ENCODE measurements at places on chromosomes 1 and 21.

DNA sequence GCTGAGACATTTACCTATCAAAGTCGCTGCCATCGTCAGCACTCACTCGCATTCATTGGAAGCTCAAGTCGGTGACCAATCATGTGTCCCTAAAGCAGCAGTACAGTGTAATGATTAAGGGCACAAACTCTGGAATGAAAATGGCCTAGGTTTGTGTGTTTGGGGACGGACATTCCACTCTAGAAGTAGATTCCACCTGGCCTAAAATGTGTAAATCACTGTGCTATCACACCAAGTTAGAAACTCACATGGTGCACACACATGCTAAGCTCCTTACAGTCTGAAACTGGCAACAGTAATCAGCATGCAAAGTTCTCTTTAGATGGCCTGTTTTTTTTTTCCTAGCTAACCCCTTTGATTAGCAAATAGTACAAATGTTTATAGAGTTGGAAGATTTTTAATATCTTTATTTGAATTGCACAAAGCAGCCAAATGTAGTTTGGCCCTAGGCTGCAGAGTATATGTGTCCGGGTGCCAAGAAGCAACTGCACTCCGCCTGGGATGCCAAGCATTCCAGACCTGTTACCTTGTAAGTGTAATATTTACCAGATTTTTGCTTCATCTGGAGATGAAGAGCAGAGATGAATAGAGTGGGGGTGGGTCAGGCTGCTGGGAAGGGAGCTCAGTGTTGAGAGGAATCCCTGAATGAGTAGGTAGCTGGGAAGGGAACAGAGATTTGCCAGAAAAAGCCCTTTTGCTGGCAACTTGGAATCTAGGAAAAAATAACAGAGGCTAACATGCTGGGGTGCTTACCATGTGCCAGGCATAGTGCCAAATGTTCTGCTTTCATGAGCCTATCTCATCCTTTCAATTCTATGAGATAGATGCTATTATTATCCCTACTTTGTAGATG is 35.2 kb downstream of the TGFB2 start:
- DNase-seq: no peak

GRCh38 chr1:191886977-191887376 is 271.3 kb upstream of the RGS18 start:
- DNase-seq: no peak

GRCh38 chr21:28832013-28832714 is 160.5 kb downstream of the LTN1 start:
- no peak for DNase-seq

DNA sequence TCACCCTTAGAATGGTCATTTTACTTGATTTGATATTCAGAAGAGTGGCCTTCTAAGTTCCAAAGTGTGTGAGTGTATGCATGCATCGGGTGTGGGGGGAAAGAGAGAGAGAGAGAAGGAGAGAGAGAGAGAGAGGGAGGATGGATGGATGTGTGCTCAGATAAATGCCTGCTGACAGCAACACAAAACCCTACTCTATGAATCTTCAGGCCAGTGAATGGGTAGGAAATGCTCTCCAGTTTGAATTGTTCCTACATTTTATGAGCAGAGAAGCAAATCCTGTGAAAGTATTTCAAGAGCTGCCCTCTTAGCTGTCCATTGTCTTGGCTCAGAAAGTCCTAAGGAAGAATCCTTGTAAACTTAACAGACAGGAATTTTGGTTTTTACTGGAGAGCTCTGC is 7.4 kb downstream of the JAM2 start:
- DNase-seq: no peak

DNA sequence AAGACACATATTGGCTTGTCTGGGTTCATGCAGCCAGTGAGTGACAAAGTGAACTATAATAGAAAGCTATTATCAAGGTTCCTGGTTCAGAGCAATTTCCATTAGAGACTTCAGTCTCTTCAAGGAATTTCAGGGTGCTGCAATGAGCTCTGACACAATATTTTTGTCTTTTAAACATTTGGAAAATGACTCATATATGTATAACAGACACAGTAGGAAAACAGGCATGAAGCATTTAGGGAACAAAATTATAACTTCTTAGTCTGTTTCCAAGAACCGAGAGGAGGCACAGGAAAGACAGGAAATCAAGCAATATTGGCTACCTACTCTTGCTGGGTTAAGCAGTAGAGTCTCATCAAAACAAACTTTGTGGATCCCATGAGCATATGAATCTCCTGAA is 170.4 kb downstream of the PTPRC start:
- DNase-seq: no peak

DNA sequence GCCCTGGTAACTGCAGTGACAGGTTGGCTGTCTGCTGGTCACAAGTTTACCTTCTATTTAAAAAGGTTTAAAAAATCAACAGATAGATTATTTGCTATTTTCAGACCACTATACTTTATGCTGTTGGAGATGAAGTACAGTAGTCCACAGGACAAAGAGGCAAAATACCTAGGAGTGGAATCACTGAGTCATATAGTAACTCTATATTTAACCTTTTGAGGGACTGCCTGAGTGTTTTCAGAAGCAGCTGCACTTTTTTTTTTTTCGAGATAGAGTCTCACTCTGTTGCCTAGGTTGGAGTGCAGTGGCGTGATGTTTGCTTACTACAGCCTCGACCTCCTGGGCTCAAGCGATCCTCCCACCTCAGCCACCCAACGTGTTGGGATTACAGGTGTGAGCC is 11.7 kb downstream of the CNIH4 start:
- DNase-seq: no peak

DNA sequence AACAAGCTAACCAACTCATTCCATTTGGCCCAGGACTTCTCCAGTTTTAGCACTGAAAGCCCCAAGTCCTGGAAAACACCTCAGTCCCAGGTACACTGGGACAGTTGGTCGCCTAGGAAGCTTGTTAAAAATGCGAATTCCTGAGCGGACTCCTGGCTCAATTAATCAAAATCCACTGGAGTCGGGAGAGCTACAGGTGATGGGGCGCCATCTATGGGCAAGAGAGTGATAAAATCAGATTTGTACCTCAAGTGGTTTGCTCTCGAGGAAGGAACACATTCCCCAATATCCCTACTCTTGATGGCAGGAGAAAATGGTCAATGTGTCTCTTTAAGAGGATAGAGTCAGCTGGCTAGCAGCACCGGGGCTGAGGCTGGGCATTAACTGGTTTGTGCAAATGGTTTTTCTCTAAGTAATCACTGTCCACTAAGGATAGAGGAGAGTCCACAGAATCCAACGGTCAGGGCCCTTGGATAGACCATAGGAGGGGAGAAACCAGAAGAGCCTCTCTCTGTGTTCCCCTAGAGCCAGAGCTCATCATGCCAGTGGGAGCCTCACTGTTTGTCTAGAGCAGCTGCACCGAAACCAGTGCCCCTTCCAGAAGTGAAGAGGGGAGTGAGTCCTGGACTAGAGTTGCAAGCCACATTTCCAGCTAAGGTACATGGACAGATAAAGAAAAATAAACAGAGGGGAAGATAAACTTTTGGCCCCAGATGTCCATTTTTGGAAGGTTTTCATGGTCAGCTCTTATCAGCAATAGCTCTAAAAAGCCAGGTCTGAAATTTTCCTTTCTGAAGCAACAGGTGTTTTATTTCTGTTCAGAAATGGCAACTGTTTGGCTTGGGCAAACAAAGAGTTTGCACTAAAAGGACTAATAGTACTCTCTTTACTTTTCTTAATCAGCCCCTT is 148.5 kb downstream of the TENT5C start:
- DNase-seq: peak; percentile 48

GRCh38 chr1:2978691-2979190 is 42.5 kb upstream of the ACTRT2 start:
- DNase-seq: no peak

DNA sequence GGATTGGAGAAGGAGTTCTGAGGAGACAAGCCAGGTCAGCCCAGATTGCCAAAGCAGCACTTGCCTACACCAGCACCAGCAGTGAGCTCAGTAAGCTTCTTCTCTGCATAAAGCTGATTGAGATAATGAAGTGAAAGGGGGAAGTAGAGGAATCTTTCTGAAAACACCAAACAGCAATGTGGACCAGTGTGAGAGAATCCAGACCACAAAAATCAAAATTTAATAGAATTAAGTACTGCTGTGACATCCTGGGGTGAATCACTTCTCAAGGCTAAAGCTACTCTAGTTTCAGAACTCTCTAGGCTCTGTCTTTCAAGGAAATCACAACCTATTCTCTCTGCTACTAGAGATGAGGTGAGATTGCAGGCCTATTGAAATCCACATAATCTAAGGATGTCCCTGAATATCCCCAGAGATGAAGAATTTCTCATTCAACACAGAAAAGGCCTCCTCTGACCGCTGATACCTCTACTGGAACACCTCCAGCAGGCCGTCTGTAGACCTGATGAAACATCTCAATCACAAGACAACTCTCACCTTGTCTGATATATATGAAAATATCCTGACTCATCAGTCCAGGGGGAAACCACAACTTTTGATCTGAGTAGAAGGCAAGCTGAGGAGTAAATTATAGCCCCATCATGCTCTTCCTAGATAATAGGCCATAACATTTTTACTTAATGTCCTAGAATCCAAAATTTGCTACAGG is at the start of gene FCRL4:
TSS of gene FCRL4 (minus strand) at position 127 of the 709 bp plus-strand sequence. CDS start 141 bp downstream, outside the sequence.
- DNase-seq: no peak

DNA sequence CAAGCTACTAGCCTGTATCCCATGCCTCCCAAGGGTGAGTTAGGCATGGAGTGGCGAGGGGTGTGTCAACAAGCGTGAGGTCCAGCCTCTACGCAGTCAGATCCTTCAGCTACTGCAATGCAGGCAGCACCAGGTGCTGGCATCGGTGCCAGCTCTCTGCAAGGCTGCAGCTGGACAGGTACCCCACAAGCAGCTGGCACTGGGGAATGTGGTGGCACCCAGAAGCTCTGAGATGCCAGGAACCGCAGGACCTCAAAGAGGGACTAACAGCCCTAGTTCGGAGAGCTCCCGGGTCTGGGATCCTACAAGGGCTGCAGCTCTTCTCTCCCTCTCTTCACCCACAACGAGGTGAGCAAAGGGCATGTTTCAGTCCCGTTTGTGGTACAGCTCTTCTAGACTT is 974.5 kb downstream of the LTN1 start:
- DNase-seq: no peak

DNA sequence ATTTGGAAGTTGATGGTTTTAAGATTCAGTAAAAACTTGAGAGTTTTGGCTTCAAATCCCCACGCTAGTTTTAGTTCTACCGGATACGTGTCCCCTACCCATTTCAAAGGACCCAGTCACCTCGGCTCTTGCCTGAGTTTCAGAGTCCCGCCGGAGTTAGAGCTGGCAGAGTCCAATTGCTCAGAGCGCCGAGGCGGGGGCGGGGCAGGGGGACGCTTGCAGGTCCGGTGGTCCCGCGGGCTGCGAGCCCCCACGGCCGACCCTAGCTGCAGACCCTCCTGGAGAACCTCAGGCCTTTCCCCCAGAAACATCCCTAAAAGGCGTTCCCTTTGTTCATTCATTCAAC is 765 bp upstream of the VPS45 start:
- DNase-seq: peak; percentile 20

DNA sequence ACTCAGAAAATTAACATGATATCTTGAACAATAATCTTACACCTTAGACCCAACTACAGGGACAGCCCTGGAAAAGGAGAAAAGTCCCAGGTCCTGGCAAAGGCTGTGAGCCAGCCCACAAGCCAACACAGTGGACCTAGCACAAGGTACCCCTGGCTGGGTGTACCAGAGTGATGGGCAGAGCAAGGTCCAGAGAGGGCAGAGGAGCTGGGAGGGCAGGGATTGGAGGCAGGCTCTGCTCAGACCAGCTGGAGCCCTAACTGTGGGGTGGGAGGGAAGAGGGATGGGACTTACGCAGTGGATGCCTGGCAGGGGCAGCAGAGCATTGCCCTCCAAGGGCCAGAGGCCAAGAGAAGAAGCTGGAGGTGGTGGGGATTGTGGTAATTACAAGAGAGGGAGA is 101.6 kb downstream of the KCND3 start:
- DNase-seq: no peak

GRCh38 chr1:20921285-20921684 is 134.2 kb upstream of the HP1BP3 start:
- no peak for DNase-seq

- no peak for DNase-seq
These were observed 34.7 kb upstream of the C1orf115 start for GRCh38 chr1:220655509-220655908.

DNA sequence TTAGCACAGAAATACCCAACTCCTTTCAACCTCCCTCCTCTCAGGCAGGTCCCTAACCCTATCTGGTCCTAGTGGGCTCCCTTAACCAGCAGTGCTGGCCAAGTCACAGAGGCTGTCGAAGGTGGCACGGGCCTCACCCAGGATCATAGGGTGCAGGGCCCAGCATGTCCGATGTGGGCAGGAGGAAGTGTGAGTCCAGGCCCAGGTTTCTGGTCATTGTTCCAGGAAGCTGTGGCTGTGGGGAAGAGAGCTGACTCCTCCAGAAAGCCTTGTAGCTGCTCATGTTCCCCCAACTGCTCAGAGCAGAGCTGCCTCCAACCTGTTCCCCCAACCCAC is 2.4 kb downstream of the CCDC17 start:
- DNase-seq: no peak

- no peak for DNase-seq
These were observed 4.4 kb upstream of the PYCR2 start for GRCh38 chr1:225928186-225929175.

DNA sequence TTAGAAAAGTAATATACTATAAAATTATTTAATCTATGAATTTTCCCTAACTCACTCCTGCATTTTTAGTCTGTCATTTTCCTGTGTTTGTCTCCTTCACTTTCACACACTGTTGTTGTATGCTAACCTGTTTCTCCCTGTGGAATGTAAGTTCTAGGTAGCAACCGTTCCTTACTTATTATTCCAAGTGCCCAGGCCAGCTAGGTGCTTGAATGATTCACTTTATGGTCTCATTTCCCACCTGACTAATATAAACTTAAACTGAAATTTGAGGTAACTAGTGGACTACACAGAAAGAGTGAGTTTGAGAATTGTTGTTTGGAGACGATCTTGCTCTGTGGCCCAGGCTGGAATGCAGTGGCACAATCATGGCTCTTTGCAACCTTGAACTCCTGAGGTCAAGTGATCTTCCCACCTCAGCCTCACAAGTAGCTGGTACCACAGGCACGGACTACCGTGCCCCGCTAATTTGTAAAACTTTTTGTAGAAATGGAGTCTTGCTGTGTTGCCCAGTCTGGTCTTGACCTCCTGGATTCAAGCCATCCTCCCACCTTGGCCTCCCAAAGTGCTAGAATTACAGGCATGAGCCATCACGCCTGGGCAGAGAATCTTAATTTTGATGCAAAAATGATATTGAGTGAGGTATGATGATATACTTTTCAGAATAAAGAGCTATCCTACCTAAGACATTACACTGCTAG is 1.9 kb downstream of the ZYG11B start:
- no peak for DNase-seq

DNA sequence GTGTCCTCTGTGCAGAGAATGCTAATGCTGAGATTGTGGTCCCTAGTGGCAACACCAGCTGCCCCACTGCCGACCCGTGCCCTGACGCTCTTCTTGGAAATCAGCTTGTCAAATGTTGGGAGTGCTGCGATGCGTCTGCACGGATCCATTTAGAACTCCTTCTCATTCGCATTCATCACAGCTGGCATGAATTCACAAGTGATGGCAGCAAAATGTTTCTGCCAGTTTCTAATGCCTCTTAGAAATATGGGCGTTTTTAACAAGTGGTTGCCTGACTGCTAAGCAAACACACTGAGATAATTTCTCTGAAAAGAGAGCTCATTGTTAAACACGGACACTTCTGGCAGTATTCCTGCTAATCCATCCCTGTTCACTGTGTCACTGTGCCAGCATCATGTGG is 131.9 kb upstream of the KCNJ6 start:
- DNase-seq: no peak

- no peak for DNase-seq
These were observed 88.5 kb downstream of the GPR88 start for GRCh38 chr1:100626397-100626796.

GRCh38 chr1:205370780-205371179 is 14.1 kb upstream of the KLHDC8A start:
- DNase-seq: no peak

GRCh38 chr21:36611379-36611778 is 87.5 kb upstream of the SIM2 start:
- no peak for DNase-seq

Data from iPS DF 6.9 (cell line).